Fibroblast of skin of back (primary cell): ENCODE measurements at places on chromosomes 3 and 15.

DNA sequence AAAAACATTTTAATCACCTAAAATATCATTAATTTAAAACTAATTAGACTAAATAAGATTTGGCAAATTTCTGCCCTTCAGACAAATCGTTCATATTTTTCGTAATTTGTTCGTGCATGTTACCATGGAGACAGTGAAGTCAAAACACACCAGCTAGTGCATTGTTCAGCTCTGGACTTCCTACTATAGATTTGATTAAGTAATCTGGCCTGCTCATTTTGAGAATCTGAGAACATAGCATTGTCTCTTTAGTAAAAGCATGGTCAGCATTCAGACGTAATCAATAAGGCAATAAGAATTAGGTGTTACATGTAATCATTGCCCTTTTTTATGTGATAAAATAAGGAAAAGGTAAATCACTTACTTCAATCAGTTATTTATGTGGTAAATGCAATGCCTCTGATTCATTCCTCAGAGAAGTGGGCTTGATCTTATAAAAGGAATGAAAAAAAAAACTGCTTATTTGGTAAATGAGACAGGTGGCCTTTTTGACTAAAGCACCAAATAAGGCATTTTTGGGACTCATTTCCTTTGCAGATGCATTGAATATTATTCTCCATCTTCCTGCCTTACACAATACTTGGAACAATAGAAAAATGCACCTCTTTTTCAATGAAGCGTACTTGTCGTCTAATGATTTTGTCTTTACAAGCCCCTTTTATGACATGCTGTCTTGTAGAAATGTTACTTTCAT, 84.5 kb upstream of the FNDC3B start:
- DNase-seq = no peak

DNA sequence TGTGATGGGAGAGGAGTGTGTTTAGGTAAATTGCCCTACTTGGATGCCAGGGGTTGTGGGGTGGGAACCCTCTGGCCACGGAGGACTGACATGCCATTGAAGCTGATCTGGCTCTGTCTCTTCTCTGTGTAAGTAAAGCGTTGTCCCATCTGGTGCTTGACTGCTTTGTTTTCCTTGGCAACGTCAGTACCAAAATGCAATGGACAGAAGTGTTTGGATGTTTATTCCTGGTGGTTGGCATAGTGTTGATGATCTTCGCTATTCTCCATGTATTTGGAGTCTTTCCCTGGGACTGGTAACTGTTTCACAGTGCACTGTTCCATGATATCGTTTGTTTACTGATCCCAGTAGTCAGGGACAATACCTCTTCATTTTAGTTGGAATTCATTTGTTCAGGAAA, 130.5 kb upstream of the MCTP2 start:
- DNase-seq = no peak

DNA sequence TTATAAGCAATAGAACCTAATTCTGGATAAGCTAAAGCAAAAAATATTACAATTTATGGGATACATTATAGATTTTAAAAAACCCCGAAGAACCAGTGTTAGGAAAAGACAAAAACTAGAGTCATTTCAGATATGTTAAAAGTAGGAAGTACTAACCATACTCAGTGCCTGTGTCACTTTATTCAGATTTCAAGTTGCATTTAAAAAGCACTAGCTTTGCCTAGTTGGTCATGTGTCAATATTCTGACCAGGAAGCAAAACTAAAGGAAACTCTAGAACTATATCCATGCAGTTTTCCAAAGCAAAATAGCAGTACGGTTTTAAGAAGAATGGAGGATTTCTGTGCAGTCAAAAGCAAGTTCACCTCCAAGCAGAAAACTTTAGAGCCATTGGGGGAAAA, 88.4 kb downstream of the RAP2B start:
- DNase-seq = no peak

- no peak for DNase-seq
Measured at GRCh38 chr3:123783811-123784210, 100.3 kb downstream of the MYLK start.

DNA sequence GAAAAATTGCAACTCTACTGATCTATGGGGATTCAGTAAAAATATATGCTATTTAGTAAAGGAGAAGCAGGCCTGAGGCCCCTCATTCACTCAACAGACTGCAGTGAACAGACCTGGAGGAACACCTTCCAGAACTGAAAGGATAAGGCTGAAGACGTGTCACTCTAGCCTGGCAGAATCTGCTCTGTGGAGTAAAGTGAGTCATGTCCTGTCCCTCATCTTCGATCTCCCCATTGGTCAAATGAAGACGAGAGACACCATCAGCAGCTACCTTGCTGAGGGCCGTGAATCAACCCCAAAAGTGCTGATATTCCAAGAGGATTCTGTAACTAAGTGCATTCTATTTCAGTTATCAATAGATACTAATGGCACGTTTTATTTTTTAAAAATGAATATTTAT, 359.7 kb downstream of the FGF12 start:
- no peak for DNase-seq

DNA sequence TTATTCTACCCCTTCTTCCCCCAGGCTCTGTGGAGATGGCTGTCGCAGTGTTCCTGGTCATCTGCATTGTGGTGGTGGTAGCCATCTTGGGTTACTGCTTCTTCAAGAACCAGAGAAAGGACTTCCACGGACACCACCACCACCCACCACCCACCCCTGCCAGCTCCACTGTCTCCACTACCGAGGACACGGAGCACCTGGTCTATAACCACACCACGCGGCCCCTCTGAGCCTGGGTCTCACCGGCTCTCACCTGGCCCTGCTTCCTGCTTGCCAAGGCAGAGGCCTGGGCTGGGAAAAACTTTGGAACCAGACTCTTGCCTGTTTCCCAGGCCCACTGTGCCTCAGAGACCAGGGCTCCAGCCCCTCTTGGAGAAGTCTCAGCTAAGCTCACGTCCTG, 12.9 kb downstream of the SPINT1 start:
- no peak for DNase-seq

- DNase-seq = no peak
Measured at GRCh38 chr15:53834214-53834613, 74.8 kb upstream of the WDR72 start.
